Activated gamma-delta T cell treated with anti-CD3 and anti-CD28 coated beads, Interleukin-2, amount 50 U/mL, for 16 hours (primary cell): ENCODE measurements at places on chromosomes 7 and 10.

DNA sequence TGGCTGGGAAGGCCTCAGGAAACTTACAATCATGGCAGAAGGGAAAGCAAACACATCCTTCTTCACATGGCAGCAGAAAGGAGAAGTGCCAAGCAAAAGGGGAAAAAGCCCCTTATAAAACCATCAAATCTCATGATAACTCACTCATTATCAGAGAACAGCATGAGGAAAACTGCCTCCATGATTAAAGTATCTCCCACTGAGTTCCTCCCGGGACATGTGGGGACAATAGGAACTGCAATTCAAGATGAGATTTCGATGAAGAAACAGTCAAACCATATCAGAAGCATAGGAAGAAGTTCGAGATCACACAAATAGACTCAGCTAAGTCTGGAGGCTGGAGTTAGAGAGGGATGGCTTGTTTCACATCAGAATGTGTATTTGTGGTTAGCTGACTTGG is 869.4 kb upstream of the PHF14 start:
- DNase-seq: no peak

GRCh38 chr10:116627386-116627933 is 6.7 kb downstream of the PNLIPRP2 start:
- no peak for DNase-seq

DNA sequence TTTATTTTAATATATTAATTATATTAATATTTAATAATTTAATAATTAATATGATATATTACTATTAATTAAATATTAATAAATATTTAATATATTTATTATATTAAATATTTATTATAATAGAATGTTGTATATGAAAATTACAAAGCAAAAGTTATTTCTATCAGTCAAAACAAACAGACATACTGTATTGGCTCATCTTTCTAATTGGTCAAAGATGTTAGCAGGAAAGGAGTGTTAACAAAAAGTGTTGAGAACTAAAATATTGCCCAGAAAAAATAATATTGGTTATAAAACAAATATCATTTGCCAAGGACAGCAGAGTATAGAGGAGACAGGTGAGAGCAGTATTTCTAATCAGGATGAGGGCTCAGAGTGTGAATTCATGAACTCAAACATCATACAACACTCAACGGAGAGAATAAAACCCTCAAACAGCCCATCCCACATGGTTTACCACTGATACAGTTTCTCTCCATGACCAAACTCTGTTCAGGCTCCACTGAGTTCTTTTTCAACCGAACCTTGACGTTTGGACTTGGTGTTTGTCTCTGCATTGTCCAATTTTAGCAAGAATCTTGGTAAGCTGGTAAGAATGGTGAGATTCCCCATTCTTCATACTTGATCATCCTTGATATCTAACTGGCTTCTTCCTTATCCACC is 58.0 kb downstream of the TSPAN12 start:
- DNase-seq: no peak

GRCh38 chr7:68245688-68246087 is 1249.1 kb downstream of the TYW1 start:
- DNase-seq: no peak

GRCh38 chr7:39958038-39958437 is 8.0 kb downstream of the CDK13 start:
- DNase-seq: no peak

GRCh38 chr7:48426966-48427555 is 255.8 kb downstream of the ABCA13 start:
- DNase-seq: no peak

DNA sequence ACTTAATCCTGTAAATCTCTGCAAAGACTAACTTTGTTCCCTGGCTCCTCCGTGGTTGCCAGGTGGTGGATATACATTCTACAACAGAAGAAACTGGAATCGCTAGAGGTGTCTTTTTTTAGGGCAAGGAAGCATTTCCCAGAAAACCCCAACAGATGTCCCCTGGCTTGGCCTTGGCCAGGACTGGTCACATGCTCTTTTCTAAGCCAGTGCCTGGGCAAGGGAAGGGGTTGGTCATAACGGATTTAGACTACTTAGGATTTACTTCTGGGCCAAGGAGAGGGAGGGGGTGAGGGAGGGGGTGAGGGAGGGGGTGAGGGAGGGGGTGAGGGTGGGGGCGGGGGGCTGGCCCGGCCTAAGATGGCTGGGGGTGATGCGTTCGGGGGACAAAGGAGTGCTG is 105.7 kb downstream of the SNX10 start:
- no peak for DNase-seq

DNA sequence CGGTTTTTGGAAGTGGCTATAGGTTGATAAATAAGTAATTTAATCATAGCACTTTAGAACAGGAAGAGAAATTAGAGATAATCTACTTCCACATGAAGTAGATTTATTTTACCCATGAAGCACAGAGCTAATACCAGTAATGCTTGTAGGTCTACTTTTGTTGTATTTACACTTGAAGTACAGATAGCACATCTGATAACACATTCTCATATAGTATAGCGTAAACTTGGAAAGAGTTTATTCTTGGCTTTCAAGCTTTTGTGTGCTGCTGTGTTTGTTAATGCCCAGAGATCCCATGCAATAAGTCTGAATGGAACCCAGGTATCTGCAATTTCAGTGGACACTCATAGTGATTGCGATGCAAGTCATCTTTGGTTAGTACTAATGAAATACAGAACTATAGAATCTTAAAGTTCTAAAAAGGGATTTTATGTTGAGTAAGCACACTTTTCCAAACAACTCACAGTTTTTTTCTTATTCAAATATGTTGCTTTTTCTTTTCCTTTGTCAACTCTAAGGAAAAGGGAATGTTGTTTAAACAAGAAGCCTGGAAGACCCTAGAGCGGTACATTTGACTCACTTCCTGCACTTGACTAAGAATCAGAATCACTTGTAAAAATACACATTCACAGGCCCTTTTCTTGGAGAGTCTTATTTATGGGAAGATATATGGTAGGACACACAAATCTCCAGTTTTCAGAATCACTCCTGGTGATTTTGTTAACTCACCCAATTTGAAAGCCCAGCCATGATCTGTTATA is 105.8 kb downstream of the GNAI1 start:
- no peak for DNase-seq

DNA sequence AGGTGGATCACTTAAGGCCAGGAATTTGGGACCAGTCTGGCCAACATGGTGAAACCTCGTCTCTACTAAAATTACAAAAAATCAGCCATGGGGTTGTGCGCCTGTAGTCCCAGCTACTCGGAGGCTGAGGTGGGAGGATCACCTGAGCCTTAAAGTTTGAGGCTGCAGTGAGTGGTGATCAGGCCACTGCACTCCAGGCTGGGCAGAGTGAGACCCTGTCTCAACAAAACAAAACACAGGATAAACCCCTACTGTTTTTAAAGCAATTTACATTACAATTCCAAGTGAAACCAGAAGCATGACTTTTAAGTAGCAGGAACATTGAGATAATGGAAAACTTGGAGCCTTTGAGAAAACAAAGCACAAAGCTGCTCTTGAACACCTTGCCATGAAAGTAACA is 92.4 kb upstream of the BTBD16 start:
- DNase-seq: no peak

GRCh38 chr7:46720761-46721160 is 799.7 kb upstream of the IGFBP3 start:
- DNase-seq: no peak

DNA sequence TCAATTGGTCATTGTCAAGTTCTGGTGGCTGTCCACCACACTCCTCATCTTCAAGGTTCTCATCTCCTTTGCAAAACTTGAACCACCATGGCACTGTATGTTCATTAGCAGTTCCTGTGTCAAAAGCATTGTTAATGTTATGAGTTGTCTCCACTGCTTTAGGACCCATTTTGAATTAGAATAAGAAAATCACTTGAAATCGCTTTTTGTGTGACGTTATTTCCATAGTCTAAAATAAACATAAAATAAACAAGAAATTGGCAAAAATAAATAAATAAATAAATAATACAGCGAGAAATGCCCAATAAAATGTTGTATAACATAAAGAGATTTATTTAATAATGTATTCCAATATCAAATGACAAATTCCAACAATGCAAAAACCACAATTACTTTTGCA is 195.5 kb upstream of the CDC14C start:
- no peak for DNase-seq

GRCh38 chr10:105706281-105707026 is 1065.4 kb downstream of the SORCS3 start:
- no peak for DNase-seq

GRCh38 chr7:70596598-70596913 is 535.4 kb upstream of the GALNT17 start:
- DNase-seq: no peak

DNA sequence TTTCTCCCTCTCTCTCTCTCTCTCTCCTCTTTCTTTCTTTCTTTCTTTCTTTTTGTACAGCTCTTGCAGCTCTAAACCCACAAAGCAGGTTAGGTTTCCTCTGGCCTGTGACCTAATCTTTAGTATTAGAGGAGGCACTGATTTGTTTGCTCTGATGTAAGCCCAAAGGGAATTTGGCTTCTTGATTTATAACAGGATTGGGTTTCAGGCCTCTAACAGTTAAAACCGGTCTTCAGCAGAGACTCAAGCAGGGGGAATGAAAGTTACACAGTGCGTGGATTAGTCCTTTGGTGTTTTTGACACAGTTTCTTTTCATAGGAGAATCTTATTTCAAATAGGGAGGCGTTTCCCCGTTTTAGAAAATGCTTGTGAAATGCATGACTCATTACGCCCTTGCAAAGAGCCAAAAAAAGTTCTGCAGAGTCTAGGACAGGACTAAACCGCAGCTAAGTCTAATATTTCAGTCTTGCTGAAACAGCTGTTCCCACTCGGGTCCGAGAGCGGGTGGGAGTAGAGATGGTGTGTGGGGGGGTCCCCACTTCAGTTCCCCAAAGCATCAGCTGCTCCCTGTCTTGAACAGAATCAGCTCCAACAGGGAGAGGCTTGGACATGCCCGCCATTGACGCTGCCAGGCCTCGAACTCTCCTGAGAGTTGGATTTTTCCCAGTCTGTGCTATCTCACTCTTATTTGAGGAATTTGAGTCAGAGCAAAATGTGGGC is 296.5 kb upstream of the PITRM1 start:
- no peak for DNase-seq

GRCh38 chr7:26238032-26238431 is 36.5 kb downstream of the CBX3 start:
- no peak for DNase-seq

- DNase-seq: no peak
Measured at GRCh38 chr10:73113551-73113950, 3.3 kb downstream of the NUDT13 start.

DNA sequence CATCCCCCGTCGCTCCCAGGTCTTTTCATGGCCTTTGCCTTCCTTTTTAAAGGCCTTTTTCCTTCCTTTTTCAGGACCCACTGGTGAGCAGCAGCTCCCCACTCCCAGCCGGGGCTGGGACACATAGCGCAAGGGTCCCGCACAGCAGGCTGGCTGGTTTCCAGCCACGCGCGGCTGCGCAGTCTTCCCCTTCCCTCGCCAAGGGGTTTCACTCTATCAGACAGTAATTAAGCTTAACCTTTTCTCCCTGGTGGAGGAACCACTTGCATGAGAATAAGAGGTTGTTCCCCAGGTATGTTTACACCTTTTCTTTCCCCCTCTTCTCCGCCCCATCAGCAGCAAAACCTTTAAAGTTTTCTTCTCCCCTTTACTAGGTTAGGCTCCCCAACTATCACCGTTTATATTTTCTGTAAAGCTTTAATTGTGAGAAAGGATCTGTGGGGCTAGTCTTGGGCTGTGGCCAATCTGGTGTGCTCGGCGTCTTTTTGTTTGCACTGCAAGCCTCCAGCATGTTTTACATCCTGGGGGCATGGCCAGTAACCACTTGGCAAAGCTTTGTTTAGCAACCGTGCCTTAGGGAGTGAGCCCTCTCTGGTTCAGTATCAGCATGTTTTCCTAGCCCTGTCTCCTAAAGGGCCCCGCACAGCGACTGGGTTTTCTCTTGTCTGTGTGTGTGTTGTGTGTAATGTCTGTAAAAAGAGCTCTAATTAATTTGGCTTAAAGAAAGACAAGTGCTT is 219.6 kb downstream of the PHF14 start:
- no peak for DNase-seq

GRCh38 chr10:89238956-89239644 is 12.5 kb downstream of the LIPA start:
- no peak for DNase-seq

DNA sequence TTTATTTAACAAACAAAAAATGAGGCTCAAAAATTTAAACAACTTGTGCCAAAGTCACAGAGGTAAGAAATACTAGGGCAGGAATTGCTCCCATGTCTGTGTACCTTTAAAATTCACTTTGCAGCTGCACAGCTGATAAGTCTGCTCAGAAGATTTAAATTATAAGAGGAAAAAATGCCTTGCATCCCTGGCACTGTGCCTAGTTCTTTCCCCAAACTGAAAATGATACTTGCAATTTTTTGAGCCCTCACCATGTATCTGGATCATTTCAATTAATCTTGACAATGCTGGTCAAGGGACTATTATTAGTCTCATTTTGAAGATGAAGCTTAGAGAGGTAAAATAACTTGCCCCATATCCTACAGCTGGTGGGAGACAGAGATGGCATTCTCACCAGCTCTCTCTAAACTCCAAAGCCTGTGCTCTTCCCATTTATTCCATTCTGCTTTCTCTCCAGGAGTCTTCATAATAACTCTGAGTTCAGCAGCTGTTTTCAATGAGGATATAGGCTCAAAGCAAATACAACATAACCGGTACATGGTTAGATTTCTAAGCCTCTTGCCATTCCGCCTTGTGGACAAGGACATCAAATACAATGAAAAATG is 350.5 kb upstream of the LRRTM3 start:
- no peak for DNase-seq

DNA sequence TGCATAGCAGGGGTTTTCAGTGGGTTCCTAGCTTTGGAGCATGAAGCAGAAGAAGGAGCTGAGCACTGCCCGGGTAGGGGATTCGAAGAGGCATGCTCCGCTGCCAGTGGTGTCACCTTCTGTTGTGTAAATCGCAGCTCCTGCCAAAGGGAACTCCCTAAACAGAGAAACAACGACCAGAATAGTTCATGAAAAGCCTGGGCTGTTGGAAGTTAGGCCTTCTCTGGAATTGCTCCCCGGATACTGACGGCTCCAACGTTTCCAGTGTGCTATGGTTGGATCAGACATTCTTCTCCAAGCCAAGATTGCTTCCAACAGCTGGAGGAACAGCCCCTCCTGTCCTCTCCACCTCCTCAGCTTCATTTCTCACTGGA is 546.0 kb upstream of the FZD8 start:
- DNase-seq: no peak

DNA sequence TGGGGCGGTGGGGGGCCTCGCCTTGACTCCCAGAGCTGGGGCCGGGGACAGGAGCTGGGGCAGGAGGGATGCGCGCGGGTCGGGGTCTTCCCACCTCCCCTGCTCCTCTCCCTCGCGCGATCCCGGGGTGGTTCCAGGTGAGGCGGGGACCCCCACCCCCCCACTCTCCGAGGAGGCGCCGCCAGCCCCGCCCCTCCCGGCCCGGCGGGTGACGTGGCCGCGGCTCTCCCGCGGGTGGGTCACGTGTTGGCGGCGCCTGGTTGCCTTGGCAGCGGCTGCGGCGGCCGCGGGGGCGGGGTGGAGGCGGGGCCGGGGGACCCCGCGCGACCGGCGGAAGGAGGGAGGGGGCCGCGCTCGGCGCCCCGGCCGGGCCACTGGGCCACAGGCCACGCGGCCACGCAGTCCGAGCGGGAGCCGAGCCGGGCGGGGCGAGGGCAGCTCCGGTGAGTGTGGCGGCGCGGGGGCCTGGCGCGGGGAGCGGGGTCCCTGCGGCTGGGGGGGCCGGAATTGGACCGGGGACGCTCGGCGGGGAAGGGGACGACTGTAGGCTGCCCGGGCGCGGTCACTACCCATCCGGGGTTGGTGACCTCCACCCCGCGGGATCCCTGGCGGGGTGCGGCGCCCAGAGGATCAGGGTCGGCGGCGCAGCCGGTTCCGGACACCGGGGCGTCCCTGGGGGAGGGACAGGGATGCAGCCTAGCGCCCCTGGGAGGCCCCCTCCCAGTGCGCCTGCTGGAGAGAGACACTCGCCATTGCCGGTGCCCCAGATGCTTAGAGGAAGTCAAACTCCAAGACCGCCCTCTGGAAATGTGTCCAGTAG is at the start of gene ORAI2:
Gene ORAI2 (plus strand): TSS at position 357 of the 820 bp plus-strand sequence. CDS start 5,382 bp downstream, outside the sequence.
- DNase-seq: peak; percentile 82
